ENCODE measurements at places on chromosomes 11 and 22.

- H3K27ac ChIP-seq: peak overlapping the region; percentile 86
- peak overlapping the region; percentile 79 for H3K4me3 ChIP-seq
- no peaks in the 10 kb centered on the region for H3K36me3 ChIP-seq
Observed at GRCh38 chr11:111938687-111939160, 1.6 kb downstream of the DIXDC1 start.

DNA sequence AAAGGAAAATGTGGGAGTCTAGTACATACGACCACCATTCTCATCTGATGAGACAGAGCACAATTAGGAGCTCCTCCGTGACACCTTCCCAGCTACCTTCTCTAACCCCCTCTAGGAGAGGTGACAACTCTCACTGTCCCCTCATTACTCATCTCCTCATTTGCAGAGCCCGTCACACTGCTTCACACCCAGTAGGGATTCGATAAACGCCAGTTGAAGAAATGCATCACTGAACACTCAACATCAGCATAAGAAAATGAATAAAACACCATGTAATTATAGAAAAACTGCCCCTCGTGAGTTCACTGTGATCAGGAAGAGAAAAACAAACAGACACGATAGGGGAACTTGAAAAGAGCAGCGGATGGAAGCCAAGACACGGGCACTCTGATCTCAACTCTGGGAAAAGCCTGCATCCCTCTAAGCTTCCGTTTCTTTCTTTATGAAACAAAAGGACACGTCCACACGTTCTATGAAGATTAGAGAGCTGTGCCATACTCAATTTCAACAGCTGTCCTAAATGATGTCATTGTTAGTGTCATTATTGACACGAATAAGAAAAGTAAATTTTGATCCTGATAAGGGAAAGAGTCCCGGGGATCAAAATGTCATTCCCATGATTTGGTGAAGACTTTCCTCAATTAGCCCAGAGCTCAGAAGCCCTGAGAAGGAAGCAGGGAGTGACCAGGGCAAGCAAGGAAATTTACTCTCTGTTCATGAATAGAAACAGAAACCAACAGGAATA is 356.9 kb downstream of the LARGE1 start:
- peak overlapping the region; percentile 27 for H3K4me3 ChIP-seq
- peaks cover 62% of the 10 kb centered on the region for H3K4me1 ChIP-seq
- no peak for DNase-seq
- no peaks in the 10 kb centered on the region for H3K36me3 ChIP-seq
- H3K27ac ChIP-seq: peak overlapping the region; percentile 77

DNA sequence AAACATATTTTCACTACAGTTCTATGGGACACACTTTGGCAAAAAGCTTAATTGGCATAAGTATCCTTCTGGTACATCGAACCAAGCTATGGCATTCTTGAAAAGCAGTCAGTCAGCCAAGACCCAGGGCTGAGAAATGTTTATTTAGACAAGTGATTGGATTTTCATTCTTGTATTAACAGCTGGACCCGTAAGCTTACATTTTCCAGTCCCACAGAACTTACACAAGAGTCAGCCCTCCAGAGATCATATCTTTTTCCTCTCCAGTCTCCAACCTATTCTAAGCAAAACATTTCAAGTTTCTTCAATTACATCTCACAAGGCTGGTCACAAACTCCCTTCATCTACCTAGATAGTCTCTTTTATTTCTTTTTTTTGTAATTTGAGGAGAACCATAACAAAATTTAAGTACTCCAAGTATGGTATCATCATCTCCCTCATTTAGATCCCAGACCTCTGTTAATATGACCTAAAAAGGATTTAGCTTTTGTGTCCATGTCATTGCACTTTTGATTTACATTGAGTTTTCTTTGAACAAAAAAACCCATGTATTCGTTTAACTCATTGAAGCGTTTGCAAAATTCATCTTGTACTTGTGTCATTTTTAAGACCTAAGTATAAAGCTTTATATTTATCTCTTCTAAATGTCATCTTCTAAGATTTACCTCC is 67.9 kb upstream of the GRK3 start:
- H3K36me3 ChIP-seq: no peaks in the 10 kb centered on the region
- H3K4me3 ChIP-seq: no peak overlapping the region
- no peaks in the 10 kb centered on the region for H3K27me3 ChIP-seq
- no peaks in the 10 kb centered on the region for H3K4me1 ChIP-seq

GRCh38 chr11:68471360-68472340 is 11.1 kb downstream of the PPP6R3 start:
- peaks cover 86% of the 10 kb centered on the region for H3K4me1 ChIP-seq
- no peaks in the 10 kb centered on the region for H3K27me3 ChIP-seq
- H3K27ac ChIP-seq: no peak overlapping the region
- DNase-seq: no peak

DNA sequence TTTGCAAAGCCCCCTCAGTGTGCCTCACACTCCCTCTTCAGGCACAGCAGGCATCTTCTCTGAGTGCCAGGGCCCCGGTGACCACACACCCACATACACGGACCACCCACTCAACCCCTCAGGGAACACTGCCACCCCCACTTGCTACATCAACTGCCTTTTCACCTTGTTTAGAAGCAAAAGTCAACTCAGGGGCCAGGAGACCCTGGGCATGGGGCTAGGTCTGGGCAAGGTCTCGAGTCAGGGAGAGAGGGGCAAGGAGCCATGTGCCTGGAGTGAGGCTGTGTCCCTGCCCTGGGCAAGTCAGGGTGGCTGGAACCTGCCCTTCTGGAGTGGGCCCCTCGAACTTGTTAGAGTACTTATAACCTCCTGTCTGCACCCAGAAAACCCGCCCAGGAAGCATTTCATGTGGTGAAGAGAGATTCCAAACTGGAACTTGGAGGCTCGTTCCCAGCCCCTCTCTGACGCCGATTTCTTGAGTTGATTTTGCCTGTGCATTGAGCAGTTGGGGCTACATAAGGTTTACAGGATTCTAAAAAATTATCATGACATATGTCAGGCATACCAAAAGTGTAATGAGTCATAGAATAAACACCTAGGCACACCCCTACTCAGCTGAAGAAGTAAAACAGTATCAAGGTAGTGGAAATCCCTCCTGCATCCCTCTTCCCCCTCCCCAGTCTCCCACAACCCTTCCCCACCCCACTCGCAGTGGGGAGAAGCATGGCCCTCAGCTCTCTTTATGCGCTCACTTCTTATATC is 74.3 kb downstream of the MYEOV start:
- no peak for DNase-seq
- no peaks in the 10 kb centered on the region for H3K36me3 ChIP-seq
- H3K4me1 ChIP-seq: no peaks in the 10 kb centered on the region
- no peak overlapping the region for H3K27ac ChIP-seq

- no peaks in the 10 kb centered on the region for H3K36me3 ChIP-seq
- H3K27me3 ChIP-seq: peaks cover 61% of the 10 kb centered on the region
Observed at GRCh38 chr11:126874276-126874675, 126.3 kb downstream of the KIRREL3 start.

DNA sequence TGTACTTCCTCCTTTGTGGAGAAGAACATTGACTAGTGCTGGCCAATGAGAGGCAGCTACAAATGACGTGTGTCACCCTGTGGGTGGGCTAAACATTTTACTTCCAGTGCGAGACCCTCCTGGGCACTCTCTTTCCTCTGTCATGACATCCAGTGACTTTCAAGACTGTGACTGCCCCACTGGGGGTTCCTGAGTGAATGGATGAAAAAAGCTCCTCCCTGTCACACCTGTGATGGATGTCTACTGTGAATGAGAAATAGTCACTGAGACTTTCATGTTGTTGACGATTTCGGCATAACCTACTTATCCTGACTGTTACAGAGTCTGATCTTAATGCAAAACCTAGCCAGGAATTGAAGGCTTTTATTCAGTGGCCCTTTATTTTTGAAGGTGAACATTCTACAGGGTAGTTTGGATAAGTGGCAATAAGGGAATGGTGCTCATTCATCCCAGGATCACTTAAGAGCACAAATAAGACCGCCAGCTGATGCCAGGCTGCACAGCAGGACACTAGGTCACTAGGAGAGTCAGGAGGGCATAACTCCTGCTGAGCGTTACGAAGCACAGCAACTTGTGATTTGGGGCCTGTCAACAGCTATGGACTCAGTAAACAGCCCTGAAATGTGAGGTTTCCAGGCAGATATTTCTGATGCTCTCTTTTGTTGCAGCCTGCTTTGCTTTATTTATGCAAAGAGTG is 636.6 kb downstream of the NTM start:
- H3K4me3 ChIP-seq: no peak overlapping the region
- no peaks in the 10 kb centered on the region for H3K36me3 ChIP-seq
- DNase-seq: no peak
- H3K4me1 ChIP-seq: no peaks in the 10 kb centered on the region
- peaks cover 58% of the 10 kb centered on the region for H3K27me3 ChIP-seq
- no peak overlapping the region for H3K27ac ChIP-seq

GRCh38 chr22:41361716-41362310 is 19.9 kb upstream of the TEF start:
- H3K27me3 ChIP-seq: no peaks in the 10 kb centered on the region
- H3K4me1 ChIP-seq: peaks cover 18% of the 10 kb centered on the region
- no peak overlapping the region for H3K4me3 ChIP-seq
- DNase-seq: no peak
- peaks cover 12% of the 10 kb centered on the region for H3K36me3 ChIP-seq
